ENCODE measurements at places on chromosomes 2 and 18.

DNA sequence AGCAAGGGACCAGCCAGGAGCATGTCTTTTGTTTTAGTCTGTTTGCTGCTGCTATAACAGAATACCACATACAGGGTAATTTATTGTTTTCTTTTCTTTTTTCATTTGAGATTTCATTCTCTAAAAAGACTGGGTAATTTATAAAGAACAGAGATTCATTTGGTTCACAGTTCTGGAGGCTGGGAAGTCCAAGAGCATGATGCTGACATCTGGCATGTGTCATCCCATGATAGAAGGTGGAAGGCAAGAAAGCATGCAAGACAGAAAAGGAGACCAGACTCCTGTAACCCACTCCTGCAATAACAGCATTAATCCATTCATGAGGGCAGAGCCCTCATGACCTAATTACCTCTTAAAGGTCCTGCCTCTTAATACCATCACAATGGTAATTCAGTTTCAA is 14.8 kb downstream of the SGO2 start:
- DNase-seq: no peak

- peak; percentile 0 for DNase-seq
These were observed 43.2 kb downstream of the SLC5A7 start for GRCh38 chr2:108029496-108029895.

GRCh38 chr2:113175736-113176695 is 2.2 kb downstream of the PSD4 start:
- no peak for DNase-seq

DNA sequence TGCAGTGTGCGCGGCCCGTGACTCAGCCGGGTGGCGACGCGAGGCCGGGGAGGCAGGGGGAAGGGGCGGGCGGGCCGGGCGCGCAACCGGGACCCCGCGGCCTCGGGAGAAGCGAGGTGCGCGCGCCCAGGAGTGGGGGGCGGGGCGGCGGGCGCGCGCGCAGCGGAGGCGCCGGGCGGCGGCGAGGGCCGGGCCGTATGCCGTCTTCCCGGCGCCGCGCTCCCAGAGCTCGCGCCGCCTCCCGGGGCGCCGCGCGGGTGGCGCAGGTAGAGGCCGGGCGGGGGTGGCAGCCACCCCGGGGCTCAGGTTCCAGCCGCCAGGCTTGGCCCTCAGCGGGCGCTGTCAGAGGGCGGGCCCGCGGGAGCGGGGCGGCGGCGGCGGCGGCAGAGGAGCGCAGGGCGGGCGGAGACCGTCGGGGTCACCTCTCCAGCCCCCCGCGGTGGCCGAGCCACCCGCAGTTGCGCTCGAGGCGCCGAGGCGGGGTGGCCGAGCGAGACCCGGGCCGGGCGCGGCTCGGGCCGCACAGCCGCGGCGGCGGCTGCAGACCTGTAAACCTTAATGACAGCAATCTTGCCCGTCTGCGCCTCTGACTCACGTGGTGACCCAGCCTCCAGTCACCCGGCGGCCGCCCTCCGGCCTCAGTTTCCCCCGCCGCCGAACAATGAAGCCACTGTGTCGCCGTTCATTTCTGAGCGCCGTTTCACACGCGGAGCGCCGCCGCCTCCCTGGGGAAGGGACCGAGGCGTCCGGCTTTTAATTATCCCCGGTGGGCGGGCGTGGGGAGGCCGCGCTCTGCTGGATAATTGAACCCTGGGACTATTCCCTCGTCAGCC is 25.3 kb upstream of the SMAD7 start:
- peak; percentile 58 for DNase-seq

DNA sequence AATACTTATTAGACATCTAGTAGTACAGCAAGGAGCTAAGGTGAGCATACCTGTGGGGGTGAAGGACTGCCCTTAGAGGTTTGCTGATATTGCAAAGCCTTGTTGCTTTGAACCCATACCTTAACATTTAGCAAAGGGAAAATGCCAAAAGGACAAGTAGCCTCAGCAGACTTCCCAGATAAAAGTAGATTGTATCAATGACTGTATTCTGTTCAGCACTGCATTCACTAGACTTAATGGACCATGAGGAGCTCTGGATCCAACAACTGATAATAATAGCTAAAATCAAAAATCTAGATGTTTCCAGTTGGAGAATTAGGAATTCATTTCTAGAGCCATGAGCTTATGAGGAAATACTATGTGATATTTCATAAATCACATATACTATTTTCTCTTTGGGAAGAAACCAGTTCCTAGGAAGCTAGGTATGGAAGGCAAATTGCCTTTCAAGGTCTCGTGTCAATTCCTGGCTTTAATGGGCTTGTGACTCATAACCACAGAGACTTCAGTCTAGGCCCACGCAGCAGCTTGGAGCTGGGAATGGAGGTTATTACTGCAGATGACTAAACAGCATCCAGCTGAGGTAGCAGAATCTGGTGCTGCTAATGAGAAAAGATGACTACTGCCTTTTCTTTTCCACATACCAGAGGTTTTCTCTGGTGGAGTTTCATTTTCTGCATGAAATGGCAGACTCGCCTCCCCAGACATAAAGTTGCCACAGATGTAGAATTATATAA is 191.2 kb upstream of the NABP1 start:
- DNase-seq: no peak

GRCh38 chr2:102261467-102262135 is 49.8 kb upstream of the IL1RL1 start:
- no peak for DNase-seq

- no peak for DNase-seq
These were observed 2.6 kb downstream of the DYSF start for GRCh38 chr2:71455741-71456569.

GRCh38 chr2:216414772-216415319 is 2.6 kb downstream of the SMARCAL1 start:
- DNase-seq: no peak

- DNase-seq: no peak
These were observed 44.1 kb downstream of the SCN2A start for GRCh38 chr2:165283342-165283741.

GRCh38 chr2:111246620-111247061 is 125.9 kb downstream of the BCL2L11 start:
- DNase-seq: no peak

DNA sequence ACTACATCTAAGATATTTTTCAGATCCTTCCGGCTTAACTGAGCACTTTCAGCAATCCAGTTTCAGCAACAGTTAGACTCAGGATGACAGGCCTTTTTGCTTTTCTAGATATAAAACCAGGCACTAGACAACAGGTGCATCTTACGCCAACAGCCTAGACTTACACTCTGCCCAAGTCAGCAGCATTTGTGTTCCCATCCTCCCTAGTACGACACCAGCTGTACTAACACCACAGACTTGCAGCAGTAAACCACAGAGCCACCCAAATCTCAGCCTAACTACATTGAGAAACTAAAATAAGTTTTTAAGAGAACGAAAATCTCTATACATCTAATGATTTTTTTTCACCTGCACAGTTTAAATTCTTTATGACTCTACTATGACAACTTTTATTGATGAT is 89.9 kb upstream of the DNMT3A start:
- DNase-seq: no peak

All from NCI-H1092 (cell line).